ENCODE measurements at places on chromosomes 12 and 14. TPM values are rescaled to one million over a fixed set of nuclear protein-coding genes. Genes with fewer than 3 reads are reported as not detected.

The IRAK3 gene
- 9.5 TPM for total RNA-seq

The HOXC6 gene
- not detected for total RNA-seq

The OVCH1 gene
- not detected for total RNA-seq

The SLC7A8 gene
- 1.0 TPM for total RNA-seq

The C12orf50 gene
- not detected for total RNA-seq

The OR2AP1 gene
- not detected for total RNA-seq

The MORN3 gene
- total RNA-seq: 0.26 TPM

The KERA gene
- not detected for total RNA-seq

The STXBP6 gene
- total RNA-seq: 34.5 TPM

The SPIC gene
- total RNA-seq: not detected

The CCER1 gene
- not detected for total RNA-seq

The FAM234B gene
- total RNA-seq: 7.3 TPM

The DPPA3 gene
- not detected for total RNA-seq

The SUPT16H gene
- 59.2 TPM for total RNA-seq

The ZBTB42 gene
- 5.4 TPM for total RNA-seq

The ASCL1 gene
- not detected for total RNA-seq

The METTL1 gene
- total RNA-seq: 4.0 TPM

The MANSC4 gene
- not detected for total RNA-seq

The AMDHD1 gene
- under 0.01 TPM for total RNA-seq

The CLEC4C gene
- not detected for total RNA-seq

The SSTR1 gene
- total RNA-seq: under 0.01 TPM

The TRAF3 gene
- total RNA-seq: 17.3 TPM

The SLC10A1 gene
- not detected for total RNA-seq

The CD163L1 gene
- total RNA-seq: 16.0 TPM

The PTPRB gene
- total RNA-seq: 113 TPM

The DTD2 gene
- 20.6 TPM for total RNA-seq

The RHEBL1 gene
- total RNA-seq: 1.9 TPM

All from dermis microvascular lymphatic vessel endothelial cell (primary cell).